ENCODE measurements at places on chromosomes 13 and 19. TPM values are rescaled to one million over a fixed set of nuclear protein-coding genes. Genes with fewer than 3 reads are reported as not detected.

The SMIM44 gene
- not detected for total RNA-seq

DNA sequence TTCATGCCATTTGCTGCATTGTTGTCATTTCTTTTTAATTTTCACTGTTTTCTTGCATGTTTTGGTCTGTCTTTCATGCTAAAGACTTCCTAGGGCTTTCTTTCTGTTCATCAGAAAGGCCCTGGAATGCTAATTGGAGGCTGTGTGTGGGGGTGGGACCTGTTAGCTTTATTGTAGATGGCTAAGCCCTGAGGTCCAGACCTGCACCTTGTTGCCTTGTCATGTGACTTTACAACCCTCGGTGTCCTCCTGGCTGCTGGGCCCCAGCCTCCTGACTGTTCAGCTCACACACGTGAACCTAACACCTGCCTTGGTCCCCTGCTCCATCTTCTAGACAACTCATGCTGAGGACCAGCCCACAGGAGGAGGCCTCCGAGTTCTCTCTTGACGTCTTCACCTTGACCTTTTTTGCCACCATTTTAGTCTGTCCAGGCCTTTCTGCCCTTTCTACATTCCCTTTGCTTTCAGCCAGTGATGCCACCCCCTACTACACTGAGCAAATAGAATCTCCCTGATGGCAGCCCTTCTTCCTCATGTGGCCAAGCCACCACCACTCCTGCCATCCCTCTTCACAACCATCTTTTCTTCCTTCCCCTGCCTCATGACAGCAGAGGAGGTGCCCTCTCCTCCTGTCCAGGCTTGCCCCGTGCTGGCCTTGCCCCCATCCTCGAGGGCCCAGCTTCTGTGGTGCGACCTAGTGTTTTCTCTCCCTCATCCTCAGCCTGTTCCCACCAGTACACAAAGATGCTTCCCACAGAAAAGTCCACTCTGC, 41.4 kb upstream of the GPI start:
- no peak for DNase-seq

- DNase-seq, result no peak
Measured at GRCh38 chr13:113732961-113733950, 25.8 kb upstream of the TMEM255B start.

- DNase-seq, result no peak
Measured at GRCh38 chr13:26663791-26664190, 96.8 kb downstream of the GPR12 start.

GRCh38 chr13:114146173-114146572, 13.8 kb upstream of the RASA3 start:
- no peak for DNase-seq

The FAM32A gene
- 53.5 TPM for total RNA-seq

The GRIK5 gene
- 16.2 TPM for total RNA-seq

DNA sequence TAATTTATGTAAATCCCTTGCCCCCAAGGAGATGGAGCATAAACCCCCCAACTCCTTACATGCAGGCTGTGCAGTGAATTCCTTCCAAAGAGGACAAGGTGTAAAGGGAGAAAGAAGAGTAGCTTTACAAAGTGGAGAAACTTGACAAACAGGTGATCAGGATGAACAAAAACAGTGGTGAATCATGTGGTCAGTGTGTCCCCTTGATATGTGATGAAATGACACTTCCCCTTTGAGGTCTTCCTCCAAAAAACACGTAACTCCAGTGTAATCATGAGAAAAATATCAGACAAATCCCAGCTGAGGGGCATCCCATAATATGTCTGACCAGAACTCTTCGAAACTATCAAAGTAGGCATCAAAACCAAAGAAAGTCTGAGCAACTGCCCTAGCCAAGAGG, 29.5 kb upstream of the AKT2 start:
- DNase-seq, result no peak

The PLK5 gene
- total RNA-seq, result not detected

Data from kidney (tissue), 22 donors.